DMS79 (cell line): ENCODE measurements at places on chromosomes 7 and 10.

DNA sequence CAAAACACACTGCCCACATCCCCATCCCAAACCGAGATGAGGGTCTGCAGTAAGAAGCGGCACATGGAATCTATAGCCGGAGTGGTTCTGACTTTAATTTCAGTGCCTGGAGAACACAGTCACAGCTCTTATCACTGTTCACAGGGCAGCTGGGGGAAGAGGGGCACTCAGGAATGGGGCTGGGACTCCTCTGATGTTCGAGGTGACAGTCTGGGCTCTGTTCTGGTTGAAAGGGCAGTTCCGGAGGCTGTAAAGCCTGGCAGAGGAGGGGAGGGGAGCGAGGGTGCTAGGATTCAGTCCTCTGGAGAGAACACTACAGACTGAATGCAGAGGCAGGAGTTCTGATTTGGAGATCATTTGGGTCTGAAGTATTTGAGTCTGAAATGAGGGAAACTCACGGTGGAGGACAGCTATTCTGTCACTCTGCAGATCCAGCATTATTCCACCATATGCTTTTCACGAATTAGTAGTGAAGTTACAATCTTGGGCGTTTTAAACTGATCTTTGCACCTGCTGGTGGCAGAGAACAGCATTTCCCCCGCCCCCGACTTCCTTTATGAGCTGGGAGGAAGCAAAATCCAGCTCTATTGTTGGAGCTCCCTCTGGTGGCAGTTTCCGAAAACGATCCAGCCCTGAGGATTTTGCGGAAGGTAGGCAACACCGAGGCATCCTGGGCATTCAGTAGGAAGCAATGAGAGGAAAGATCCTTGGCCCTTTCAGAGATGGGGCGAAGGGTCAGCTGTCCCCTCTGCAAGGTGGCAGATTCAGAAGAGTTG is 22.7 kb upstream of the KCNK18 start:
- no peak for DNase-seq

DNA sequence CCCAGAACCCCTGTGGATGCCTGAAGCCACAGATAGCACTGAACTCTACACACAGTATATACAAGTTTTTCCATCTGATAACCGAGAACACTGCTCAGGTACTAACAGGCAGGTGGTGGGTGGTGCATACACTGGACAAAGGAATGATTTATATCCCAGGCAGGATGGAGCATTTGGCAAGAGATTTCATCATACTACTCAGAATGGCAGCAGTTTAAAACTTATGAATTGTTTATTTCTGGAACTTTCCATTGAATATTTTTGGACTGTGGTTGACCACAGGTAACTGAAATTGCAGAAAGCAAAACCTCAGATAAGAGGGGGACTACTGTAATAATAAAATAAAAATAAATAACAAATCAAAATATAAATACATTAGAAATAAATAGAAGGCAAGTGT is 10.9 kb upstream of the KCNMA1 start:
- no peak for DNase-seq

- DNase-seq, result no peak
Measured at GRCh38 chr10:93916257-93917063, 22.7 kb downstream of the SLC35G1 start.

DNA sequence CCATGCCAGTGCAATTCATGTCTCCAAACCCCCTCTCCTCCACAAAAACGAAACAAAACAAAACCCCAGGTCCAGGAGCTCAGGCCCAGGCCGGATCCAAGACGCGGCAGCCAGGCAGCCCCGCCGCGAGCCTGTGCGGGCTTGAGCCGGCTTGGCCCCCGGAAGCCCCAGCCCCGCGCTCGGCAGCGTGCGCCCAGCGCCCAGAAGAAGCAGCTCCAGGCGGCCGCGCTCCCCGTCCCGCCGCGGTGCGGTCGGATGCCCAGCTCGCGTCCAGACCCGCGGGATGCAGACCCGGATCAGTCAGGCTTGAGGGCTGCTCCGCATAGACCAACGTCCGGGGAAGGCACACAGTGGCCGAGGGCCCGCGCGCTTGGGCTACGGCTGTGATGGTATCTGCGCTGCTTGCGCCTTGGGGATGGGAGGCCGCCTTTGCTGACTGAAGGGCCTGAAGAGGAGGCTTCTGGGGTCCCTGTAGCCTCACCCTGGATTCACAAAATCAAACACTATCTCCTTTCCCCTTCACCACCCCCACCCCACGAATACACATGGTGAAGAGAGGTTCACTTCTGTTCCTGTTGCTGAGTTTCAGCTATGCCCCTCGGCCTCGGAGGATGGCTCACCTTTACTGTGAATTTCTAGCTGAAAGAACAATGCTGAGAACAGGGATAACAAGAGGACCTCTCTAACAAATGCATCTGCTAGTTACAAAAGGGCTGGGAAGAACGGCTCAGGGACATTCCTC is 79.9 kb upstream of the EN2 start:
- no peak for DNase-seq

DNA sequence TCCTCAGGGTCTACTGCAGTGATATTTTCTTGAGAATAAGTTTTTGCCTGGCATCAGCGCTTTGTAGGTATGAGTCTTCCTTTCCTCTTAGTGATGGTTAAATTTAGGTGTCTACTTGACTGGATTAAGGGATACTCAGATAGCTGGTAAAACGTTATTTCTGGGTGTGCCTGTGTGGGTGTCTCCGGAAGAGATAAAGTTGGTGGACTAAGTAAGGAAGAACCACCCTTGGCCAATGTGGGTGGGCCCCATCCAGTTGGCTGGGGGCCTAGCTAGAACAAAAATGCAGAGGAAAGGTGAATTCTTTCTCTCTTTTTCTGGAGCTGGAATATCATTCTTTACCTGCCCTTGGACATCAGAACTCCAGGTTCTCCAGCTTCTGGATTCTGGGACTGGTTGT is 138.8 kb downstream of the ADCYAP1R1 start:
- no peak for DNase-seq

DNA sequence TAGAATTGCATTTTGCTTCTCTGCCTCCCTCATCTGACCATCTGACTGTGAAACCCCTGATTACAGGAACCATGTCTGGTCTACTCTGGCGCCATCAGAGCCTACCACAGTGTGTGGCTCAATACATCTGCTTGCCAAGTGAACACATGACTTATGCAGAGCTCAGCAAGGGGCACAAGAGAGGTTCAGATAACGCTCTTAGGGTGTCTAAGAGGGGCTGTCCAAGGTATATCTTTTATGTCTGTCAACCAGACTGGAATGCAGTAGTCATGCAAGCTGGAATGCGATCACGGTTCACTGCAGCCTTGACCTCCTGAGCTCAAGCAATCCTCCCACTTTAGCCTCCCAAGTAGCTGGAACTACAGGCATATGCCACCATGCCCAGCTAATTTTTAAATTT is 10.3 kb upstream of the RRP12 start:
- DNase-seq, result no peak

DNA sequence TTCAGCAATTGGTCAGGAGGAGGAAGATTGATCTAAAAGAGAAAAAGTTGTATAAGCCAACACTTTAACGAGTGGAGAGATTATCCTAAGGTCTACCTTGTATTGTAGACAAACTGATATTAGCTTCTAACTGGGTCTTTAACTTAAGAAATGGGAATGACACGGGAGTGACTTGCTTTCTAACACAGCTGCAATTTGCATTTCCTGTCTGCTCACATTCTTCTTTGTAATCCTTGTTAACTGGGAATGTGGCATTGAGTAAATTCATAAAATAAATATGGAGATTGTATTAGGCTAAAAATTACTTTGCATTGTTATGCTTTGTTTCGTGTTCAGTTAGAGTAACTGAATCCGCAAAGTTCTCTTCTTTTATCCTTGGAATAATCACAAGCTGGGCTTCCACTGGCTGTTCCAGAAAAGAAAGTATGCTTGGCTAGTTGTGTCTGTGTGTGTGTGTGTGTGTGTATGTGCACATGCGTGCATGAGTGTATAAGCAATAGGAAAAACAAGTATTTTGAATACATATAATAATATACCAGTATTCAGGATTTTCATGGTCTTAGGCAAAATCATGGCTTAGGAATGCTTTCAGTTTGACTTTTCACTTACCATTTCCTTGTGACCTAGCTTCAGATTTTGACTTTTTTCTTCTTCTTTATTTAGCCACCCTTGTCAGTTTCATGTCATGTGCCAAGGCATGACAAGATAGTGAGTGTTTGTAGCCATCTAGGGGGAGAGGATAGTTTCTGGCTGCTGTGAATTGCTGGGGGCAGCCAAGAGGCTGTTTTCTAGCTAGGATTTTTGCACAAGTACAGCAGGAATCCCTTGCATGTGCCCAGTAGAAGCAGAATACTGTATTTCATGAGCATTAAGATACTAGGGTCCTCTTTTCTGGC is 54.5 kb upstream of the FZD8 start:
- DNase-seq, result no peak

DNA sequence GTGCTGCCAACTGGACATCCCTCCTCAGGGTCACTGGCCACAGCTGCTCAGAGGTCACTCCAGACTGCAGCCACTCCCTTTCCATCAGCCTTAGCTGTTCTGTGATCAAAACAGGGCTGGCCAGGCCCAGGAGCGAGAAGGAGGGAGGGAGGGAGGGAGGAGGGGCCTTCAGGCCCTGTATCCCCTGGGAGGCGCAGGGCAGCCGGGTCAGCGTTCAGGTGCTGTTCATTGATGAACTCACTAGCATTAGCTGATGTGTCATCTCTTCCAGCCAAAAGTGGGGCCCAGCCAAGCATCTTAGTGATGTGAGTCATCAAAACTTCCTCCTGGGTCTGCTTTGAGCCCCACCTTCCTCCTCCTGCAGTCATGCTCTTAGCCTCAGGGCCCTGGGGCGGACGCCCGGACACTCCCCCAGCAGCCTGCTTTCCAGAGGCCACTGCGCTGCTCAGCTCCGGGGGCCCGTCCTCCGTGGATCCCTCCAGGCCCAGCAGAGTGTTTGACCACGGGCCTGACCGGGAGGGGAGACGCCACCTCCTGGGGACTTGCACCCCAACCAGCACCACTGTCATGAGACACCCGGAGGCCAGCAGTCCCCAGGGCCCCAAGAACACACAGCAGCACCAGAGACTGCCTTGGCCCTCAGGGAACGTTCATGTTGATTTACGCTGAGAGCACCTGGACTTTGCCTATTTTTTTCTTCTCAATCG is 149.2 kb downstream of the PRKAG2 start:
- no peak for DNase-seq

- no peak for DNase-seq
Measured at GRCh38 chr10:23040002-23040401, 55.4 kb upstream of the MSRB2 start.
